ENCODE measurements at places on chromosomes 11 and 22.

GRCh38 chr11:32890843-32891656 is 1.6 kb upstream of the QSER1 start:
- no peak for DNase-seq

DNA sequence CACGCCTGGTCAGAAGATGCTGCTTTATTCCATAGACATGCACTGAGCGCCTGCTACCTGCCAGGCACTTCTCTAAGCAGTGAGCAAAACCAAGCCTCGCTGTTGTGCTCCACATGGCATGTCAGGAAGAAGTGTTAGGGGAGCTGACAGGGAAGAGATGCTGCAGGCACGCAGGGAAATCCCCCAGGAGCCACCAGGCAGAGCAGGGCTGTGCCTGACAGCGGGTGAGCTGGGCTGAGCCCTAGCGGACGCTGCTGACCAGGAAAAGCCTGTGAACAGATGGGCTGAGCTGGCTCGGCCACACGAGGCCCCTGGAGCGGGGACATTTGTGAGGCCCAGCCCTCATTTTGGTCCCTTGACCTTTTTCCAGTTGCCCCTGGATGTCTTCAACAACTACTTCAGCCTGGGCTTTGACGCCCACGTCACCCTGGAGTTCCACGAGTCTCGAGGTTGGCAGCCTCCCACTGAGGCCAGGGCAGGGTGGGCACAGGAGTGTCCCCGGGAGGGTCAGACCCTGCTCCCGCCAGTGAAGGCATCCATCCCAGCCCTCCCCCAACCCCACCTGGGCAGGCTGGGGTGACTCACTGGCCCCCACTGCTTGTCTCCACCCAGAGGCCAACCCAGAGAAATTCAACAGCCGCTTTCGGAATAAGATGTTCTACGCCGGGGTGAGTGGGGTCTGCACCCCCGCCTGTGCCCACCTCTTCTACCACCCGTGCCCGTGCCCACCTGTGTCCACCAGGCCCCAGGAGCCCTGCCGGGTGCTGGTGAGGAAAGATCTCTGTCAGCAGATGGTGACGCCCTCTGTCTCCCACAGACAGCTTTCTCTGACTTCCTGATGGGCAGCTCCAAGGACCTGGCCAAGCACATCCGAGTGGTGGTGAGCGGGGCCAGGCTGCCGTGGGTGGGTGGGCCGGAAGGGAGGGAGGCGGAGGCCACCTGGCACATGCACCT is 7.4 kb upstream of the MDK start:
- DNase-seq: no peak

GRCh38 chr11:130295657-130296056 is 19.1 kb downstream of the ZBTB44 start:
- DNase-seq: no peak

GRCh38 chr11:106456647-106457046 is 379.2 kb downstream of the AASDHPPT start:
- DNase-seq: no peak

GRCh38 chr11:43578346-43579170 is 102.0 kb upstream of the HSD17B12 start:
- DNase-seq: no peak

- no peak for DNase-seq
These were observed 4.7 kb downstream of the TANGO2 start for GRCh38 chr22:20025401-20026203.

DNA sequence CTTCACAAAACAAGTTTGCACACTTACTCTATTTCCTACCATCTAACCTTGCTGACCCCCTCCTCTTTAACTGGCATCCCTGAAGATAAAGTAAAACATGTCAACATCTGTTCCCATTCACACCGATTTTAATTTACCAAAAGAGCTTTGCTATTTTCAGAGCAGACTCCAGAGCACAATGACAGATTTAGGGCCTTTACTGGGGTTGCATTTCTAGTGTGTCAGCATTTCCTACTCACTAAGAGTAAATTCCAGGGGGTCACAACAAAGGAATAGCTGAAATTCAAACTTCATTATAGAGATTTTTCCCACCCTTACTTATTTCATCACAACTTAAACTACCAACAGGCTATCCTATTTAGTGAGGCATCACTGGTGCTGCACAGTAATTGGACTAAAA is 60.8 kb downstream of the SOX6 start:
- DNase-seq: no peak

GRCh38 chr11:690738-691633 is 4.0 kb downstream of the DEAF1 start:
- DNase-seq: no peak

DNA sequence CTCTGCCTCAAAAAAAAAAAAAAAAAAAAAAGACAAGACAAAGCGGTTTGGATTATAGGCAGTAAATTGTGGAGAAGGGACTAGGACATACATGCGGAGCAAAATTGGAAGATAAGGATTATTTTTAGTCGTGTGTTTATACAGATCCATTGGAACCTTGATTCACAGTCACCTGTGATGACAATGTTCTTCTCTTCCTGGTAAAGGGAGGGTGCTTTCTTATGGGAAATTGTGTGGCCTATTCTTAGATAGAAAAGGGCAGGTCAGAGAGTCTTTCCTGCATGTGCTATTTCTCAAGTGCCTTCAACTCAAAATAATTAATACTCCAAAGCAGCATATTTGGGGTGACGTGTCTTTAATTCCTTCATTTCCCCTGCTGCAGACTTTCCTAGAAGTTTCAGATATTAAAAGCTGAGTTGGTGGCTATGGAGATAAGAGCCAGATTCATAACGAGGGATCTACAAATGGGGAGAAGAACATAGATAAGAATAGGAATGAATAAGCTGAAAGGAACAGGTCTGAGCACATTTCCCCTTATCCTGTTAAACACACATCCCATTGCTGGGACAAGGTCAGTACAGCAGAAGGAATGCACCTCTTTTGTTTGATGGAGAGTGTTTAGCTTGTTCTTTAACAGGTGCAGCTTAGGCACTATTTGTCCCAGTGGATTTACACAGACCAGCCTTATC is 22.5 kb downstream of the GSTT2B start:
- no peak for DNase-seq

GRCh38 chr11:81197396-81197795 is 1536.3 kb downstream of the FAM181B start:
- no peak for DNase-seq

- no peak for DNase-seq
These were observed 58.2 kb downstream of the SMIM38 start for GRCh38 chr11:69213964-69214363.

DNA sequence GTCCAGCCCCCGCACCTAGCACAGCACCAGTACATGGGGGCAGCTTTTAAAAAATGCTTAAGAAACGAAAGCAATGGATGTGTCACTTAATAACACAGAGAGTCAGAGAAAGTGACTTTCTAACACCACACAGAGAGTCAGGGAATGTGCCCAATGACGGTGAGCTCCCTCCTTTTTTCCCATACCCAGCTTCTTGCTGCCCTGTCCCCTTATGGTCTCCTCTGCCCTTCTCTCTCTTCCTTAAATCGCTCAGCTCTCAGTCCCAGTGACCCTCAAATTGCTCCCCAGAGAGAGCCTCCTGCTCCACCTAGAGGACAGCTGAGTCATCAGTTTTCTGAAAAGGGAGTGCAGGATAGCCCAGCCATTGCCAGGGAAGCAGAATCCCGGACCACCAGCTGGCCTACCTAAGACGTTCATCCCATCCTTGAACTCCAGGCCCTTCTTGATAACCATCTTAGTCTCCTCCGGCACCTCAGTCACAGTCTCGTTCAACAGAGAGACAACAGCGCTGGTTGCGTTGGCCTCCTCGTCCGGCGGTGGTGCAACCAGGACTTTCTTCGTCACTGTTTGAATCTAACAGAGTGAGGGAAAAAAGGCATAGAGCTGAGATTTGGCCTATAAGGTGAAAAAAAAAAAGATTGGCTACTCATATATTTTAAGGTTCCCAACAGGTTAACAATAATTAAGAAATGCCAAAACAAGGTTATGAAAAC is 113.5 kb downstream of the SLC1A2 start:
- DNase-seq: peak; percentile 2

GRCh38 chr11:134332189-134332631 is 422 bp downstream of the GLB1L2 start:
- no peak for DNase-seq

DNA sequence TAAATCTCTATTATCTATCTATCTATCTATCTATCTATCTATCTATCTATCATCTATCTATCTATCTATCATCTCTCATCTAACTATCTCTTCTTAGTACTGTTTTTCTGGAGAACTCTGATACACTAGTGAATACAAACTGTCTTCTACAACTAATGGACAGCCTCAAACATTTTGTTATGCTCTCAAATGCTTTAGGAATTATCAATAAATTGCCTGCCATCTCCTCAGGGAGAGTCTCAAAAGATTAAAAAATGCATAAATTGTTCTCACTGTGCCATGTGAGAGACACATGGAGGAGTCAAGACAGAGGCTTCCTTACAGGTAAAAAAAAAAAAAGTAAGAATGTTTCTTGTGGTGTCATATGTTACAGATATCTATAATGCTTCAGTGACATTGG is at the start of gene OR8K3:
Gene OR8K3, plus strand, starts transcription at position 301 of the 400 bp plus-strand sequence. CDS start 3,163 bp downstream, outside the sequence.
- DNase-seq: no peak

DNA sequence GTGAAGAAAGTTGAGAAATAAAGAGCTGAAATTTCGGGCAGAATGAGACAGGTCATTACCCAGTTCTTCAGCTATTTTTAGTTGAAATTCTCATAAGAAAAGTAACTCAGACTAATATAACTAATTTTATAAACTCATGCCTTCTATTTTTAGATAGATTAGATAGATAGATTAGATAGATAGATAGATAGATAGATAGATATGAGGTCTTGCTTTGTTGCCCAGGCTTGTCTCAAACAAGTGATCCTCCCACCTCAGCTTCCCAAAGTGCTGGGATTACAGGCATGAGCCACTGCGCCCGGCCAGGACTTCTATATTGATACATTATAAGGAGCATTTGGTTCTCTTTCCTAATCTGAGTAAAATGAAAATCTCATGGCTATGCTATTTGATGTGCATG is 26.9 kb upstream of the OR8G1 start:
- DNase-seq: no peak

GRCh38 chr22:30225220-30225927 is 21.2 kb downstream of the LIF start:
- DNase-seq: no peak

DNA sequence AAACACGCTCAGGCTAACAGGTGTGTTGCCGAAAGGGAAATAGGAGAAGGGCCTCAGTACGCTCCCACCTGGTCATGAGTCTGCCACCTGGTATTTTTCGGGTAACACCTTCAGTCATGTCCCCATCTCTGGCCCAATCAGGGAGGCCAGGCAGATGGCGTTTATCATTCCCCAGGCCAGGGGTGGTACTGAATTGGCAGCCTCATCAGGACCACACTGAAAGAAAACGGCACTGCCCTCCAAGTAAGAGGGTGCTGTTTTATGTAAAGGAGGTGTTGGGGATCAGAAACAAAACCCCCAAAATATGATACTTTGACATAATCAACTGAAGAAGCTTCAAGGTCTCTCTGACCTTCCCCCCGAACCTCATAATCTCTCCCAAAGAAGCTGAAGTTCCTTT is 58.9 kb downstream of the RCN1 start:
- DNase-seq: no peak

- no peak for DNase-seq
These were observed 23.4 kb downstream of the ZNF202 start for GRCh38 chr11:123718063-123718462.

- DNase-seq: no peak
These were observed 86.5 kb downstream of the FAM76B start for GRCh38 chr11:95703049-95703448.

DNA sequence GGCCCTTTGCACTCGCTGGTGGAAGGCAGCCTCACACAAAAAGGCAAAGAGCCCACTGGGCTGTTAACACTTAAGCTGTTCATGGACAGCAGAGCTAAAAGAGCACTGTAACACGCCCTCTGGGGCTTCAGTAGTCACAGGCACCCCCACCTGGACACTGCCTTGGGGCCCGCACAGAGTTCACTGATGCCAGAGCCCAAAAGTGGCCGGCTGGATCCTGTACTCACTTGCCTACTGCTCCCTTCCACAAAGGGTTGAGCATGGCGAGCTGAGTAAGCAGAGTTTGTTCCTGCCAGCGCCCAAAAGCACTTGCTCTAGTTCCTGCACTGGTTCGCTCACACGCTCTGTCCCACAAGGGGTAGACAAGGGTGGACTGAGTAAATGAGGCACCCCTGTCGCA is 78.8 kb downstream of the RELT start:
- no peak for DNase-seq

GRCh38 chr11:129018126-129018525 is 75.5 kb upstream of the TP53AIP1 start:
- no peak for DNase-seq

GRCh38 chr22:27874185-27874584 is 44.9 kb downstream of the PITPNB start:
- no peak for DNase-seq

GRCh38 chr11:120863359-120863758 is 160.5 kb upstream of the TBCEL start:
- DNase-seq: no peak

DNA sequence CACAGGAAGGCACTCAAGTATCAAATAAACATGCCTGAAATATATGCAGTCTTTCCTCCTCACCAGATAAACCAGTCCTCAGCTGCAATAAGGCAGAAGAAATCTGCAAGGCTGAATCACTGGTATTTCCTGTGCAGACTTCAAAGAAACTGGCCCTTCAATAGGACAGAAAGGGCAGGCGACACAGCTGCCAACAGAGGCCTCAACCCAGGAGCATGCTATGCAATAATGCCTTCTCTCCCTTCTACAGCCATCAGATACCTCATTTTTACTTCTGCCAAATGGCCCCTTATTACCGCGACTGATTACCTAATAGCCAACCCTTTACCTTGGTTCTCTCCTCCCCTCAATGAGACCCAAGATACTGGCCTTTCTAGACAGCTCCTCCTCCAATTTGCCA is 8.0 kb downstream of the NUMA1 start:
- DNase-seq: no peak

DNA sequence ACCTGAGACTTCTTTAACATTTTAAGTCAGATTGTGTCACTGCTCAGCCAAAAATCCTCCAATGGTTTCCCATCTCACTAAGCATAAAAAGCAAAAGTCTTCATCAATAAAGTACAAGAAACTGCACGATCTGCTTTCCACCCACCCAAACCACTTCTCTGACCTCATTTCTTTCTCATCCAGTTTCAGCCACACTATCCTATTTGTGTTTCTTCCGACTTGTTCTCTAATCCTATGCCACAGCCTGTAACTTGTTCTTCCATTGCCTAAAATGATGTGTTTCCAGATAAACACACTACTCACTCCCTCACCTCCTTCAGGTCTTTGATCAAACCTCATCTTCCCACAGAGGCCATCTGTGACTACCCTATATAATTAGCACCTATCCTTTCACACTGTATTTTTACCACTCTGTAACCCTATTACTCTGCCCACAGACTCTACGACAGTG is 28.4 kb downstream of the ARHGAP32 start:
- no peak for DNase-seq

- no peak for DNase-seq
These were observed 3.4 kb downstream of the IRF7 start for GRCh38 chr11:612201-612960.

DNA sequence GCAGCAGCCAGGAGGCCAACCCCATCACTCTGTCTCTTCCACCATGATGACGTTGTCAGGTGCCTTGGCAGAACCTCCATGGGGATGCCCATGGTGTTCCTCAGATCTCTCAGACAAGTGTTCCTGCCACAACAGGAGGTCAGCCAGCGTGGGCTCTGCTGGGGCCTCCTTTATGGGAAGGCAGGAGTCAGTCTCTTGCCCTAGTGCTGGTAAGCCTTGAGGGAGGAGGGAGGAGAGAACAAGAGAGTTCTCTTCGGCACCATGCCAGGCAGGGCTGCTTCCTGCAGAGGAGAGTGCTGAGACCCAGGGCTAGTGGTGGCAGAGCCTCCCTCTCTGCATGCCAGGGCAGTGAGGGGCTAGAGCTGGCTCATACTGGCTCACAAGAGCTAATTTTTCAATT is 32.5 kb downstream of the GNAZ start:
- DNase-seq: no peak

All from activated T-helper 9 cell treated with anti-CD3 and anti-CD28 coated beads, Interleukin-2, amount 50 U/mL, for 16 hours (primary cell).